ENCODE measurements at places on chromosomes 1 and 21.

GRCh38 chr1:9892563-9893528 lies 17.2 kb downstream of the CTNNBIP1 start:
- DNase-seq = no peak

GRCh38 chr1:25899792-25900191 lies 6.4 kb downstream of the STMN1 start:
- DNase-seq = no peak

DNA sequence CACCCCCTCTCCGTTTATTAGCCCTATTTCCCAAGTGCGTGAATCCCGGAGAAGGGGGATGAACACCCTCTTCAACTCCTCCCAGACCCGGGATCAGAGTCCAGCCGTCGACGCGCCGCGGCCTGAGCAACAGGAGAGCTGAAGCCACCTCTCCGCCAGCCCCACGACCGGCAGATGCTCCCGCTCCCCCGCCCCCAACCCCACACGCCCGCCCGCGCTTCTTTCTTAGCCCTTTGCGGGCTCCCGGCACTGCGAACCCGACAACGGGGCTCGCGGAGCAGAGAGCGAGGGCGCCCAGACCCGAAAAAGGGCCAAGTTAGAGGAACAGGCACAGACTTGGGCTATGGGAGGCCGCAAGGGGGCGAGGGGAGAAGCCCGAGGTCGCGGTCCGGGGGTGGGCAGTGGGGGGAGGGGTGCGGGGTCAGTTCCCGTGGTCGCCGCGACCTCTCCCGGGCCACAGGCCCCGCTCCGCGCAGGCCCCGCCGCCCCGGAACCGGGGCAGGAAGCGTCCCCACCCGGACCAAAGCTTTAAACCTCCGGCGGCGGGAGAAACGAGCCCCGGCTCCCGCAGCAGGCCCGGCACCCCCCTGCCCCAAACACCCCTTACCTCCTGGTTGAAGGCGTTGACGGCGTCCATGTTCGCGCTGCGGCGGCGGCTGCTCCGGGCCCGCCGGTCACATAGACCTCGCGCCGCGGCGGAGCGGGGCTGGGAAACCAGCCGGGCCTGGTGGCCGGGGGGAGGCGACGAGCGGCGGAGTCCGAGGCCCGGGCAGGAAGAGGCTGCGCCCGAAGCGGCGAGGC lies 662 bp downstream of the SCAF4 start:
- DNase-seq = peak; percentile 41

- no peak for DNase-seq
These were observed 7.5 kb upstream of the TFF2 start for GRCh38 chr21:42358261-42358660.

GRCh38 chr1:115496904-115497527 lies 144.8 kb upstream of the VANGL1 start:
- DNase-seq = no peak

DNA sequence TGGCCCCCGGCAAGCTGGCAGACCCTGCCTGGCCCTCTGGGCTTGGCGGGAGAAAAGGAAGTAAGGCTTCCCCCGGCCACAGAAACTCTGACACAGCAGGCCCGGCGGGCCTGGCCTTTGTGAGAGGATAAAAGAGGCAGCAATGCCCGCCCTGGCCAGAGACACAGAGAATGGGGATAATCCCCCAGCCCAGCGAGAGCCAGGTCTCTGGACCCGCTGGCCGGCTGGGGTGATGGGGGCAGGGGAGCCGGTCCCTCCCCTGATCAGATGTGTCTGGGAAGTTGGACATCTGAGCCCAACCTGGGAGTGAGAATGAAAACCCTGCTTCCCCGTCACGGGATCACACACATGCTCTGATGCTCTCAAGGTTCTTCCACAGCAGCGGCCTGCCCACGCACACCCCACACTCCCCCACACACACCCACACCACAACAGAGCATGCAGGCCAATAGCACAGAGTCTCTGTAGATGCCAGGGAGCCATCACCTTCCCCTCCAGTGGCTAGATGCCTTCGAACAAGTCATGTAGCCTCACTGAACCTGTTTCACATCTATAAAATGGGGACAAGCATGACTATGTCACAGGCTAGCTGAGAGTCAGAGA lies 4.2 kb downstream of the RSPO1 start:
- no peak for DNase-seq

DNA sequence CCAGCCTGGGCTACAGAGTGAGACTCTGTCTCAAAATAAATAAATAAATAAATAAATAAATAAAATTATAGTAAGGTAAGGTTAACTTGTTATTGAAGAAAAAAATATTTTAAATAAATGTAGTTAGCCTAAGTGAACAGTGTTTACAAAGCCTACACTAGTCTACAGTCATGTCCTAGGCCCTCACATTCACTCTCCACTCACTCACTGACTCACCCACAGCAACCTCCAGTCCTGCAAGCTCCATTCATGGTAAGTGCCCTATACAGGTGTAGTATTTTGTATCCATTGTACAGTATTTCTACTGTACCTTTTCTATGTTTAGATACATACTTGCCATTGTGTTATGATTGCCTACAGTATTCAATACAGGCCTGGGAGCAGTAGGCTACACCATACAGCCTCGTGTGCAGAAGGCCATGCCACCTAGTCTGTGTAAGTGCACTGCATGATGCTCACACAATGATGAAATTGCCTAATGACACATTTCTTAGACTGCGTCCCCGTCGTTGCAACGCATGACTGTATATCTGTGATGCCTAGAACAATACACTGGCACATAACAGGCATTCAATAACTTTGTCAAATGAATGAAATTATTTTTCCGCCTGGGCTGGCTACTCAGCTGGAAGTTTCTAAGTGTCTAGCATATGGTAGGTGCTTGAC lies 14.8 kb downstream of the KCNN3 start:
- no peak for DNase-seq

- no peak for DNase-seq
These were observed 837 bp upstream of the C1QB start for GRCh38 chr1:22651941-22652856.

GRCh38 chr1:209409780-209410179 lies 173.7 kb upstream of the CAMK1G start:
- peak; percentile 54 for DNase-seq

GRCh38 chr1:178126741-178127185 lies 32.9 kb downstream of the RASAL2 start:
- DNase-seq = peak; percentile 6

DNA sequence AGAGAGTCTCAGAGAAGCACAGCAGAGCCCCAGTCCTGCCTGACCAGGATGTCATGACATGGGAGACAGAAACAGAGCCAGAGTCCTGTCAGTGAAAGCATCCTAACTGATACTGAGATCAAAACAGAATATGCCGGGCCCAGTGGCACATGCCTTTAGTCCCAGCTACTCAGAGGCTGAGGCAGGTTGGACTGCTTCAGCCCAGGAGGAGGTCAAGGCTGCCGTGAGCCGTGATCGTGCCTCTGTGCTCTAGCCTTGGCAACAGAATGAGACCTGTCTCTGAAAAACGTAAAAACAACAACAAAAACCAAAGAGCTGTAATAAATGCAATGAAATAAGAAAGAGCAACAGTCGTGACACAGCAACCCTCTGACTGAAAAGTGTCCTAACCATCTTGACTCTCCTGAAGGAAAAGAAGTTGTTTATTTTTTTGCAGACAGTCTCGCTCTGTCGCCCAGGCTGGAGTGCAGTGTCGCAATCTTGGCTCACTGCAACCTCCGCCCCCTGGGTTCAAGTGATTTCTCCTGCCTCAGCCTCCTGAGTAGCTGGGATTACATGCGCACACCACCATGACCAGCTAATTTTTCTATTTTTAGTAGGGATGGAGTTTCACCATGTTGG lies 189.2 kb downstream of the SLC45A1 start:
- no peak for DNase-seq

GRCh38 chr1:168980656-168981055 lies 125.8 kb upstream of the ATP1B1 start:
- DNase-seq = no peak

DNA sequence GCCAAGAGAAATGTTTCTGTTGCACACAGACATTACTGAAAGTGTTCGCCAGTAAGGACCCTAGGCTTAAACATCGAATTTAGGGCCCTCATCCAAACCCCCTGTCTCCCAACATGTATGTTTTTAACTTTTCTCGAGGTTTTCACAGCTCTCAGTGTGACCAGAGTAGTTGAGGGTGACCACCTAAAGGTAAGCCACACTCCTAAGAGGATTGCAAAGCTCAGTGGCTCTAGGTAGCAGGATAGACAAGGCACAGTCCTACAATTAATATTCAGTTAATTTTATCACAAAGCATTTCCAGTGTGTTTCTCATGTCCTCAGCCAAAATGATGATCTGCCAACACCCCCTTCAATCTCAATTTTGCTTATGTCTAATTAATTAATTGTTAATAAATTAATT lies 695 bp upstream of the ALG14 start:
- no peak for DNase-seq

GRCh38 chr21:43345746-43346409 lies 81.1 kb downstream of the SIK1 start:
- no peak for DNase-seq

DNA sequence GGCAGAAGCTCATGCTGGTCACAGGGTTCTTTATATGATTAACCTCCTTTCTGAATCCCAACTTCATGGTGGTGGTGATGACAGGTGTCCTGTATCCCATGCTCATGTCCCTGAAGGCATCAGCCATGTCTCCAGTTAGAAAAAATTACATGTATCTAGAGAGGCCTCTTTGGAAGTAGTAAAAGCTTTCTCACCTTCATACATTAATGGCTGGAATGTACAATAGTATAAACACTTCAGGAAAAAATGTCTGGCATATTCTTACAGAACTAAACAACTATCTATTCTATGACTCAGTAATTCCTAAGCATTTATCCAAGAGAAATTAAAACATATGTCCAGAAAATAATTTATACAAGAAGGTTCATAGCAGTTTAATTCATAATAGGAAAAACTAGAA lies 34.0 kb downstream of the ADAM30 start:
- no peak for DNase-seq

- no peak for DNase-seq
These were observed 129.6 kb downstream of the LRRC40 start for GRCh38 chr1:70075761-70076160.

DNA sequence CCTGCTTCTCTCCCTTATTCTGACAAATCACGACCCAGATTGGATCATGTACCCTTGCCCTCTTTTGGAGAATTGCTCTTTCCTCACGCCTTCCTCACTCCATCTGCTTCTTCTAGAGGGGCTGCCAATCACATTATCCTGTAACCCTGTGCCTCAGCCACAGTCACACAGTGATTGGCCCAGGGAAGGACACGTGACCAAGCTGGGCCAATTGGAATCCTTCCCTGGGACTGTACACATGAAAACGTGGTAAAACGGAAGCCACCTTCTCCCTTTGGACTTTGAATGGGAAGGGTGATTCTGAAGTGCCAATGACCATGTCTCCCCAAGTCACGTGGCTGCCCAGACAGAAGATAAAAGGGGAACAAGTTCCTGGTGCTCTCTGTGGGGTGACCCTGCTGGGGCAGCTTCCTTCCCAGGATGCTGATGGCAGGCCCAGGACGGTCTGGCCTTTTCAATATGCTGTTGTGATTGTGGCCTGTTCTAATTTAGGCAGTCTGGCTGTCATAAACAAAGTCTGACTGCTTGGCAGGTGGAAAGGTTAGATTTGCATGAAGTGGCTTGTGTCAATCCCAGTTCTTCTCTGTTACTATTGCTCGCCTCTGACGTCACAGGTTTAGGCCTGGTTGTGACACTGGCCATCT lies 92.9 kb downstream of the UBIAD1 start:
- DNase-seq = no peak

DNA sequence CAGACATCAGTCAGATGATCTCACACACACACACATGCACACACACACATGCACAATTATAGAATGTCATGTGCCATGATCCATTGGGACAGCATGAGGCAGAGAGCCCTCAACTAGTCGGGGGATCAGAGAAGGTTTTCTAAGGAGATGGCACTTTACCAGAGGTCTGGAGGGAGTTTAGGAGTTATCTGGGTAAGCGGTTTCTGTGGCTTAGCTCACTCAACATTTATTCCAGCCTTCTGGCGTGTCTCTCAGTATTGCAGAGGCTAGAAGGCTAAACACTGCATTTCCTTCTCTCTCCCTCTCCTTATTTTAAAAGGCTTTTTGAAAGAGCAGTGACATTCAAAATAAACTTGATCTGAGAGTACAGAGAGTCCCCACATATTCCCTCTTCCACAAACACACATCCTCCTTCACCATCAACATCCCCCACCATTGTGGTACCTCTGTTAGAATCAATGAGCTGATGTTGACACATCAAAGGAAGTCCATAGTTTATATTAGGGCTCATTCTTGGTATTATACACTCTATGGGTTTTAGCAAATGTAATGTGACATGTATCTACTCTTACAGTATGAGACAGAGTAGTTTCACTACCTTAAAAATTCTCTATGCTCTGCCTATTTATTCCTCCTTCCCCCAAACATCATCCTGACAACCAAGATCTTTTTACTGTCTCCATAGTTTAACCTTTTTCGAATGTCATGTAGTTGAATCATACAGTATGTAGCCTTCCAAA lies 9.0 kb upstream of the PLA2G2A start:
- no peak for DNase-seq

GRCh38 chr1:186002406-186002805 lies 268.2 kb downstream of the HMCN1 start:
- no peak for DNase-seq

- DNase-seq = no peak
These were observed 39.0 kb upstream of the IL20 start for GRCh38 chr1:206826394-206826793.

DNA sequence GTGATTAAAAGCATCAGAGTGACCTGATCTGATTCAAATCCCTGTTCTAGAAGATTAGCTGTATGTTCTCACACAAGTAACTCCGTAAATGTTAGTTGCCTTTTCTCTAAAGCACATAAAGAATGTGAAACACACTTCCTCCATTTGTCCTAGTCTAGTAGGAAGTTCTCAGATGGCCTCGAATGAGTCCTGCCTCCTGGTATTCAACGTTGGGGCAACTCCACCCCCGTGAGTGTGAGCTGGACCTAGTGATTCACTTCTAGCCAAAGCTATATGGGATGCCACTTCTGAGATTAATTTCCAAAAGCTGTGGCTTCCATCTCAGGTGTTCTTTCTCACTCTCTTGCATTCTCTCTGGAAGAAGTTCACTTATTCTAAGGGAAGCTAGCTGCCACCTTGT lies 267.6 kb downstream of the GPATCH2 start:
- no peak for DNase-seq

DNA sequence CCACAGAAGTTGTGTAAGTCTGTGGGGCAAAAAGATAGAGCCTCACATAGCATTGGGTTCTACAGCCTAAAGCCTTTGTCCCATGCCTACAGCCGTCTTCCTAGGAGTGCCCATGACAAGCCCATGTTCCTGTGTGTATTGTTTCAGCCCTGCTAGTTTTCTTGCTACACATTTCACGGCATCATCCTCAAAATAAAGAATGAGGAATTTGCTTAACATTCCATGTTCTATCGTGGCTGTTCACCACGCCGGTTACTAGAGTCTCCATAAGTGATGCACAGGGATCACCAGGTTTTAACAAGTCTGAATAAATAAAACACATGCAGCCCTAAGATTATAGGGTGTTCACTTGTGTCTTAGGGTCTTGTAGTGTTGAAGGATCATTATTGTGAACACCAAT lies 87.4 kb upstream of the NGF start:
- no peak for DNase-seq

- no peak for DNase-seq
These were observed 89.9 kb downstream of the IER5 start for GRCh38 chr1:181178241-181178879.

GRCh38 chr21:35520302-35520701 lies 471.2 kb upstream of the RUNX1 start:
- DNase-seq = no peak

GRCh38 chr1:228812961-228813360 lies 77.7 kb downstream of the RHOU start:
- no peak for DNase-seq

GRCh38 chr1:57421806-57422205 lies 2.1 kb downstream of the DAB1 start:
- DNase-seq = no peak

All from T47D (cell line).